Breast epithelium (tissue), 4 donors: ENCODE measurements at places on chromosomes 2 and 18. TPM values are rescaled to one million over a fixed set of nuclear protein-coding genes. Genes with fewer than 3 reads are reported as not detected.
A peak's percentile ranks its signal among the peaks of the same experiment; 100 is the strongest.

The HJURP gene
- total RNA-seq: 0.33 TPM

The KCNK3 gene
- 2.3 TPM for total RNA-seq

DNA sequence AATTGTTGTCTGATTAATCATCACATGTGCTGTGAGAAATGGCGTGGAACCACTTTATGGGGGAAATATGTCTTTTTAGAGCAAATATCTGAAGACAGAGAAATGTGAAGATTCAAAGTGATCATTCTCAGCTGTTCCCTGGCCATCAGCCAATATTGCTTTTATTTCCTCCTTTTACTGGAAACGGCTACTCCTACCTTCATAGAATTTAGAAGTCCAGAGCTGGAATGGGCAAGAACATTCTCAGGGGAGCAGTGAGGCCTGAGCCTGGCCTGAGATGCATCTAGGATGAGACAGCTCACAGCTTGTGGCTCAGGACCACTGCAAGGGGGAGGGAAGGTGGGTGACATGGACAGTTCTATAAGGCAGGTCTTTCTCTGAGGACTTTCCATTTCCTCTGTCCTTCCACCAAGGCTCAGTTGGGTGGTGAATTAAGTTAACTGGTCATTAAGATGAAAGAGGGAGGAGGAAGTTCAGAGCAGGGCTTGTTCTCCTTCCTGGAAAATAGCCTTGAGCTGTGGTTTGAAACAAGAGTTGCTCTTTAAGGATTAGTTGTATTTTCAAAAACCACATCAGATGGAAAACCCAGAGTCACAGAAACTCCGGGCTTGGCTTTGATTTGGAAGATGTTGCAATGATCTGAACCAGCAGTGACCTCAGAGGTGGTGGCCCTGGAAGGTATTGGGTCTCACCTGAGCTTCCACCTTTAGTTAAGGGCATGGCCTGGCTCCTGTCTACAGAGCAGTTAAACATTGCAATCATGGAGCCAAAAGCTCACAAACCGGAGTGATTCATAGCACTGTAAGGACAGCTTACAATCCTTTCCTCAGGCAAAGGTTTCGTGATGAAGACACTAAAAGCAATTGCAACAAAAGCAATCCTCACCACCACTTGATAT, 144.3 kb downstream of the VAPA start:
- DNase-seq: peak; percentile 57

- DNase-seq: no peak
Observed at GRCh38 chr18:68262690-68263294, 452.1 kb downstream of the TMX3 start.

DNA sequence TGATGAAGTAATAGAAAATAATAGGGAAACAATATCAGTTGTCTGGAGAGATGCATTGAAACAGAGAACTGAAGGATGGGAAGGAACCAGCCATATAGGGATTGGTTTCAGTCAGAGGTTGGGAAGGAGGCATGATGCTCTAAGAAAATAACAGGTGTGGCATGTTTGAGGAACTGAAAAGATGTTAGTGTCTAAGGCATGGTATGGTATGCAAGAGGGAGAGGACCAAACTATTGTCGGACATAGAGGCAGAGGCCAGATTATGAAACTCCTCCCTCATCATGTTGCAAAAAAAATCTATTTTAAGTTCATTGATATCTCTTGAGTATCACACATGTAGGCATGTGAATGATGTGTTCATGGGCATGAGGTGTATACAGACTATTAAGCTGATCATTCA, 48.9 kb upstream of the EMILIN2 start:
- DNase-seq: no peak

The CRYBA2 gene
- total RNA-seq: not detected
